ENCODE measurements at places on chromosomes 2 and 18. TPM values are rescaled to one million over a fixed set of nuclear protein-coding genes. Genes with fewer than 3 reads are reported as not detected.

- no peak for DNase-seq
Measured at GRCh38 chr2:26164231-26164630, 8.7 kb upstream of the GAREM2 start.

Gene ANKRD53
- total RNA-seq: not detected

Gene NT5DC4
- total RNA-seq: not detected

Gene LRRC30
- total RNA-seq: not detected

All from activated T-cell treated with anti-CD3 and anti-CD28 coated beads, Interleukin-2, amount 50 U/mL, for 4 hours (primary cell).